Left lobe of liver (tissue), 2 donors: ENCODE measurements at places on chromosomes 1 and 21. TPM values are rescaled to one million over a fixed set of nuclear protein-coding genes. Genes with fewer than 3 reads are reported as not detected.

DNA sequence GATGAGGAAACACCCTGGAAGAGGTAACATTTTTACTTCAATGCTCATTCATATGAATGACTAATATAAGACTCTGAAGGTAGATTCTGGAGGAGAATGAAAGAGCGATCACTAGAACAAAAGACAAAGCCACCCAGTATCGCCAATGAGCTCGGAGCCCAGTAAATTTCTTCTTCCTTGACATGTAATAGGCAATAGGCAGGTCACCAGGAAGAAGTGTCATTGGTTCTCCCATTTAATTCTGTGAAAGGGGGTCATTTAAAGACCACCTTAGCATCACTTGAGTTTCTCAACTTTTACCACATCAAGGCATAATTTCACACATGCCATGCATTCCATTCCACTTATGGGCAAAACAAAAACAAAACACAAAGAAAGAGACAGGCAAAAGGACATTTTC, 7.9 kb downstream of the TNFSF18 start:
- no peak for DNase-seq

GRCh38 chr21:44012474-44013379, 618 bp downstream of the TRAPPC10 start:
- DNase-seq: peak; percentile 93

DNA sequence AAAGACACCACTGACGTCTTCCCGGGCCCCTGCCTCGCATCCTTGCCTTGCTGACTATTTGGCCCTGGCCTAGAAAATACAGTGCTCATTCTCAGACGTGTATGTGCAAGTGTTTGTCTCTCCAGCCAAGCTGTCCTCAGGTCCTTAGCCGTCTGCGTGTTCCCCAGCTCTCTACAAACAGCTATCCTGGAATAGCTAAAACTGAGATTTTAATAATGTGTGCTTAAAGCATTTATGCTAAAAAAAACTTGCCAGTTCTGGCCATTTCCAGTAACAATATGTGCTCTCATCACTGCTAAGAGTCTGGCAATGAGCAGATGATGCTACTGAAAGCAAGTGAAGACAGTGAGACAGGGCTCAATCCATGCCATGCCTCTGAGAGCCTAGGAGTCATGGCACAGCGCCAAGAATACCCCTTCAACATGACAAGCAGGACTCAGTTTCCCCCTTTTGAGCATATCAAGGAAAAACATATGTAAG, 55.7 kb downstream of the IRF2BP2 start:
- DNase-seq: peak; percentile 39

- DNase-seq: no peak
Measured at GRCh38 chr1:186948535-186948934, 119.8 kb downstream of the PLA2G4A start.

GRCh38 chr1:80218112-80218511, 1211.6 kb upstream of the ADGRL4 start:
- DNase-seq: no peak

GRCh38 chr1:20367116-20367585, 76.5 kb downstream of the VWA5B1 start:
- no peak for DNase-seq

GRCh38 chr1:109658533-109659042, 2.7 kb downstream of the GSTM4 start:
- no peak for DNase-seq

DNA sequence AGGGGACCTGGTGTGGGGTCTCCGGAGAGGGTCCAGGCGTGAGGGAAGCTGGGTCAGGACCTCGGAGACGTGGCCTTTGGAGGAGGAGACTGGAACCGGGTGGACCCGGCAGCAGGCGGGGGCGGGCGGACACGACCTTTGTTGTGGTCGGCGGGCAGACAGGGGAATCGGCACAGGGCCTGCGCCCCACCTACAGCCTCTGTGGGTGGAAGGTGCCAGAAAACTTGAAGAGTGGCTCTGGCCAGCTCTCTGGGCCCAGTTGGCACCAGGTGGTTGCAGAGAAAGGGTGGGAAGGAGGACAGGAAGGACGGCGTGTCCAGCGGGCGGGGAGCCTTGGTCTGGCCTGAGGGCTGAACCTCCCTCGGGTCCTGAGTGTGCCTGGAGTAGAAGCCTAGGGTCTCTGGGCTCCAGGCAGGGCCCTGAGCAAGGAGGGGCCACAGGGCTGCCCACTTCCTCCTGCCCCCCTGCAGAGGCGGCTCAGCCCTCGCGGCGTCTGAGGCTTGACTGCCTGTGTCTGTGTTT, 7.7 kb upstream of the TTLL10 start:
- no peak for DNase-seq

GRCh38 chr1:17498214-17498613, 41.3 kb upstream of the ARHGEF10L start:
- DNase-seq: no peak

GRCh38 chr1:20785907-20786252, 1.2 kb downstream of the HP1BP3 start:
- DNase-seq: no peak

- DNase-seq: no peak
Measured at GRCh38 chr1:53430779-53431178, 28.4 kb upstream of the DMRTB1 start.

DNA sequence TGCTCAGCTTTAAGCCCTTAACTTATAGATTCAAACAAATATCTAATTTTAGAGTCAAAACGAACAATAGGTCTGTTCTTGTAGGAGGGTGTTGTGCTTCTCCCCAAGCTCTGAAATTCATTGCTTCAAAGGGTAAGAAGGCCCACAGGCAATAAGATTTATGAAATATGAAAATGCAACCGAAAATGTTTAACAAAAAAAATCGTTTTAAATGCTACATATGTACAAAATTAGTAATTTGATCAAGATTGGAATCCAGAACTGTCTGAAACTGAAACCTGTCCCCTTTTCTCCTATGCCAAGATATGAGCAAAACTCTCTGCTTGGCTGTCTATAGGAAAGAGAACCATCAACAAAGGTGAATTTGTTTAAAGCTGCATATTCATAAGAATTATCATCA, 534.3 kb downstream of the PLPP3 start:
- no peak for DNase-seq

DNA sequence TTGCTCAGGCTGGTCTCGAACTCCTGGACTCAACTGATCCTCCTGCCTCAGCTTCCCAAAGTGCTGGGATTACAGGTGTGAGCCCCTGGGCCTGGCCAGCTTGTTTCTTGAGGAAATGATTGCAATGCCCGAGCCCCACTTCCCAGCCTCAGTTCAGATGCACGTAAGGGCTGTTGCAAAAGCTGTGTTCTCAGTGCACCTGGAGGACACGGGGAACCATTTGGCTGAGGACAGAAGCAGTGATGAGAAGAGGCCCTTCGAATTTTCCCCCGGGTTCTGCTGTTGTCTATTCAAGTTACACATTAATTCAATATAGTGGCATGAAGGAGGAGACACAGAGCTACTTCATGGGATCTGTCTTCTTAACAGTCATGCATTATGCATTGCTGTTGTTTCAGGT, 78.8 kb upstream of the WDR26 start:
- peak; percentile 50 for DNase-seq

DNA sequence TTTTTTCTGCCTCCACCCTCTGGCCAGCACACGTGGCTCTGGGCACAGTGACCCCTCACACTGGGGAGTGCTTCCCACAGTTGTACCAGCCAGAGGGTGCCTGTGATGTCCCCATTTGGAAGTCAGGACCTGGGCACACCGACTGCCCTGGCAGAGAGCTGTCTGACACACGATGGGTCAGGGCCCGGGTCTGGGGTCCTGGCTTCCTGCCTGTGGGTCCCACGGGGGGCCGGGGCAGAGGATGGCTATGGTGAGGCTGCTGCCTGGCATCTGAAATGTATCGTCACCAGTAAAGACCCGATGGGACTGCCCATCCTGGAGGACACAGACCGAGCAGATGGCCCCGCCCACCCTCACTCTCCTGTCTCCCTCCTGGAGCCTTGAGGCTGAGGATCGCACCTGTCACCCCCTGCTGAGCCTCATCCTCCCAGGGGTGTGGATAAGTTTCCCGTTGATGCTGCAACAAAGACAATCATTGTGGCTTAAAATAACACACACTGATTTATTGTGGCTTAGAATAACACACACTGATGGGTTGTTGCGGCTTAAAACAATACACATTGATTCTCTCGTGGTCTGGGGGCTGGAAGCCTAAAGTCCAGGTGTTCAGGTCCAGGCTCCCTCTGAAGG, 88.8 kb upstream of the TTC34 start:
- DNase-seq: no peak

GRCh38 chr1:245045087-245045881, 109.5 kb upstream of the KIF26B start:
- DNase-seq: peak; percentile 89

DNA sequence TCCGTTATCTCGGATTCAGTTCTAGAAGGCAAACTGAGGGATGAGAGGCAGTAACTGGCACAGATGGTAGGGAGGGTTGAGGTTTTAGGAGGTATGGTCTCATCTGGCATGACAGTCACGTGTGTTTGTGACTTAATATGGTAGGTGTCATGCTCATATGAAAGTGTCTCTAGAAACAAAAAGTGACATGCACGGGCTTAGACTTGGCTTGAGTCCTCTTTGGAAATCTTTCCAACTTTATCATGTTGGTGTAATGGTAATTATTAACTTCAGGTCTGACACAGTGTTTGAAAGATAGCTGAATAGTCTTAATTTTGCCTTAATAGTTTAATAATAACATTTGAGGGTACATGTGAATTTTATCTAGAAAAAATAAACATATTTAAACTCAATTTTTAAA, 218.1 kb downstream of the FMN2 start:
- DNase-seq: no peak

GRCh38 chr21:35195232-35195631, 146.1 kb upstream of the RUNX1 start:
- DNase-seq: no peak

GRCh38 chr1:218315638-218316037, 29.5 kb upstream of the TGFB2 start:
- no peak for DNase-seq

GRCh38 chr21:36757196-36757595, 58.3 kb downstream of the SIM2 start:
- no peak for DNase-seq

DNA sequence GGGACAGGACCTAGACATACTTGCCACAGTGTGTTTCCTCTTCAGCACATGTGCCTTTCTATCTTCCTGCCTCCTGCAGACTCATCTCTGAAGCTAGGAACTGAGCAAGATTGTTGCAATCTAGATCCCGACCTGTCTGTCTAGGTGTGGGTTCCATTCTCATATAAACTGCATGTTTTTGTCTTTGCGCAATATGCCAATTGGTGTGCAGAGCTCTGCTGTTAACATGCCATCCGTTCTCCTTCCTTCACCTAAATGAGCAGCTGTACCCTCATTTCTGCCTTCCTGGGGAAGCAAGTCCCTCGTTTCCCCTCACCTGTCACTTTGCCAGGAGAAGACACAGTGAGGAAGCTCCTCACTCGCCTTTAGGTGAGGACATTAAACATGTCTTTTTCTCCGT, 55.5 kb downstream of the SLC35F3 start:
- no peak for DNase-seq

GRCh38 chr1:164183854-164184635, 374.9 kb upstream of the PBX1 start:
- DNase-seq: no peak

- DNase-seq: no peak
Measured at GRCh38 chr1:1971017-1971416, 32.6 kb downstream of the CFAP74 start.

DNA sequence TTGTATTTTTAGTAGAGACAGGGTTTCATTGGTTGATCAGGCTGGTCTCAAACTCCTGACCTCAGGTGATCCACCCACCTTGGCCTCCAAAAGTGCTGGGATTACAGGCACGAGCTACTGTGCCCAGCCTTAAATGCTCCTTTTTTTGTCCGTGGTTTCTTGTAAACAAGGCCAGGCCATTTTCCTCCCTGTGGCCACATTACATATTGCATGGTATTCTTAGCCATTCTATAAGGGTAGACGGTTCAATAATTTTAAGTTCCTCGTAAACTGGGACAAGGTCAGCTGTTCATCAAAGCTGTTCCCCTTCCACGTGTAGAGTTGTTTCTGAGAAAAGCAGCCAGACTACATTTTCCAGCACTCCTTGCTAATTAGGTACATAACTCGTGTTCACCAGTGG, 10.3 kb upstream of the LUZP1 start:
- DNase-seq: no peak

GRCh38 chr1:164780863-164781262, 221.9 kb downstream of the PBX1 start:
- no peak for DNase-seq

DNA sequence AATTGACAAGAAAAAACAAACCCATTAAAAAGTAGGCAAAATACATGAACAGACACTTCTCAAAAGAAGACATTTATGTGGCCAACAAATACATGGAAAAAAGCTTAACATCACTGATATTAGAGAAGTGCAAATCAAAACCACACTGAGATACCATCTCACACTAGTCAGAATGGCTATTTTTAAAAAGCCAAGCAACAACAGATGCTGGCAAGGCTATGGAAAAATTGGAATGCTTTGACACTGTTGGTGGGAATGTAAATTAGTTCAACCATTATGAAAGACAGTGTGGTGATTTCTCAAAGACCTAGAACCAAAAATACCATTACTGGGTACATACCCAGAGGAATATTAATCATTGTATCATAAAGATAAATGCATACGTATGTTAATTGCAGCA, 641.1 kb upstream of the B3GALT2 start:
- DNase-seq: no peak

DNA sequence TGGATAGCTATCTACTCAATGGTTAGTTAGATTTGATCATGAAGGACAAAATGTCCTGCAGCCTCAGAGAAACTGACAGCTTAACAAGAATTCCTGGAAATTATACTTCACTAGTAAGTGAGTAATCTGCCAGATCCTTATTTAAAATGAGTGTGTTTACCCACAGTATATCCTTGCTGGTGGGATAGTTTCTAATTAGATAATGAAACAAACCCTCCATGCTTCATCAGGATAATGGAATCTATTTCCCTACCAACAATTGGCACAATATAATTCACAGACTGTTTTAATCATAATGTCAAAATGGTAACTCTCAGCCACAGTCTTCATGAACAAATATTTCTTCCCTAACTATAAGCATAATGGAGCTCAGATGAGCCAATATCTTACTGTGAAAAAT, 239.4 kb upstream of the ST6GALNAC5 start:
- DNase-seq: no peak

VCAM1 gene
- total RNA-seq: 8.9 TPM

SNIP1 gene
- 6.9 TPM for total RNA-seq

DMRTA2 gene
- not detected for total RNA-seq

RCSD1 gene
- total RNA-seq: 3.7 TPM

ACTN2 gene
- total RNA-seq: not detected

MRPL24 gene
- total RNA-seq: 68.7 TPM

MAEL gene
- total RNA-seq: 0.86 TPM

LRRC53 gene
- not detected for total RNA-seq

LORICRIN gene
- total RNA-seq: not detected

ITLN1 gene
- 2.4 TPM for total RNA-seq

POLR3C gene
- 7.4 TPM for total RNA-seq
